ENCODE measurements at places on chromosomes 1 and 21.

- no peak for DNase-seq
- no peak overlapping the region for H3K4me3 ChIP-seq
- no peaks in the 10 kb centered on the region for H3K36me3 ChIP-seq
- H3K4me1 ChIP-seq = no peaks in the 10 kb centered on the region
Observed at GRCh38 chr1:2602311-2602835, 15.8 kb downstream of the PRXL2B start.

DNA sequence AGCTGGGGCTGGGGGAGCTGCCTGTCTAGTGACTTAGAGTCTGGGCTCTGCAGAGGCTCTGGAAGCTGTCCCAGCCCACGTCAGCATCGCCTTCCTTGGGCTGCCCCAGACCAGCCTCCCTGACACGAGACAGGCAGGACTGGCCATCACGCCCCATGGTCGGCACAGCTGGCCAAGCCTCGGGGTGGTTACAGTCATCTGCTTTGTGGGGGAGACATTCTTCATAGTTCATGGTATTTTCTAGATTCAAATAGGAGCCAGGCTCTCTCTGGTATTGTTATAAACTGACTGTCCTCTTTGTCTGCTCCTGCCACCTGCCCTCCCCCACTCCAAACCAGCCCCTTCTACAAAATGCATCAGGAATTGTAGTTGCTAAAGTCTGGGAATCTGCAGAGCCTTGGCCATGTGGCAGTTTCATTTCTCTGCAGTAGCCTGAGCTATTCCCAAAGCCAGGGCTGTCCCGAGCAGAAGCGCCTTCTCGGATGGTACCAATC is 29.4 kb downstream of the OLFML2B start:
- no peaks in the 10 kb centered on the region for H3K27me3 ChIP-seq
- H3K27ac ChIP-seq = no peak overlapping the region
- no peak overlapping the region for H3K4me3 ChIP-seq
- no peak for DNase-seq
- peaks cover 22% of the 10 kb centered on the region for H3K36me3 ChIP-seq

- no peaks in the 10 kb centered on the region for H3K36me3 ChIP-seq
- no peak overlapping the region for H3K4me3 ChIP-seq
- no peak for DNase-seq
- H3K27me3 ChIP-seq = no peaks in the 10 kb centered on the region
- H3K4me1 ChIP-seq = peaks cover 44% of the 10 kb centered on the region
- peak overlapping the region; percentile 17 for H3K27ac ChIP-seq
Observed at GRCh38 chr1:8600336-8600735, 217.1 kb downstream of the RERE start.

- no peak overlapping the region for H3K27ac ChIP-seq
- H3K4me3 ChIP-seq = no peak overlapping the region
Observed at GRCh38 chr1:28526886-28527285, 21.0 kb downstream of the RCC1 start.

GRCh38 chr21:27086186-27086585 is 119.3 kb upstream of the ADAMTS5 start:
- H3K27me3 ChIP-seq = no peaks in the 10 kb centered on the region
- DNase-seq = no peak
- no peak overlapping the region for H3K4me3 ChIP-seq
- H3K27ac ChIP-seq = no peak overlapping the region
- H3K4me1 ChIP-seq = no peaks in the 10 kb centered on the region

DNA sequence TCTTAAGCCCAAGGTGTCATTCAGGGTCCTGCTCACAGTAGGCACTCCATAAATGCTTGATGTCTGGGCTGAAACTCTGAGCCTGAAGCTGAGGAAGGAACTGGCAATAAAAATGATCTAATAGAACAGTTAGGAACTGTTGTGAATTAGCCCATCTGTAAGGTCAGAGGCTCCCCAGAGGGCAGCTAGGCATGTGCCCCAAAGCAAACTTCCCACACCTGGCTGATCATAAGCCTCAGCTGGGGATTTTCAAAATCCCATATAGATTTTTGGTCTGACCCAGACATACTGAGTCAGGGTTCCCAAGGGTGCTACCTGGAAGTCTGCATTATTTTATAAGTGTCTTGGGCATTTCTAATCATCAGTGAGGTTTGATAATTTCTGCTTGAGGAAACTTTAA is 309.4 kb upstream of the PROX1 start:
- DNase-seq = no peak
- H3K4me1 ChIP-seq = no peaks in the 10 kb centered on the region
- H3K27ac ChIP-seq = no peak overlapping the region
- no peak overlapping the region for H3K4me3 ChIP-seq
- no peaks in the 10 kb centered on the region for H3K36me3 ChIP-seq

- no peak overlapping the region for H3K27ac ChIP-seq
- no peak for DNase-seq
- H3K36me3 ChIP-seq = no peaks in the 10 kb centered on the region
- peaks cover 9% of the 10 kb centered on the region for H3K4me1 ChIP-seq
- no peak overlapping the region for H3K4me3 ChIP-seq
Observed at GRCh38 chr1:227942021-227942715, 5.6 kb downstream of the WNT9A start.

DNA sequence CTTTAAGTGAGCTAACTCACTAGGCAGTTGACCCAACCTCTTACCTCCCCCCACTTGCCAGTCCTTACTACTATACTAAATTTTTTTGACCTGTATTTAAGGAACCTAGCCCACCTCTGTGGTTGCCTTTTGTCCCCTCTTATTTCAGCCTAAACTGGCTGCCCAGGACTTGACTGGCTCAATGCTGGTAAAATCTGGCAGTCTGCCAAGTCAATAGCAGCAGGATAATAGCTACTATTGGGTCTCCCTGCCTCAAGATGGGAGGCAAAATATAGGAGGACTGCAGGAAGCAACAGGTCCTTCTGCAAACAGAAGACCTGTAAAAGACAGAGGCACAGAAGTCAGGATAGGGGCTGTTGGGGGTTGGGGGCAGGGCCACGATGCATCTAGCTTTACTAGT is 144.2 kb upstream of the POGK start:
- no peak for DNase-seq
- no peaks in the 10 kb centered on the region for H3K4me1 ChIP-seq
- no peaks in the 10 kb centered on the region for H3K36me3 ChIP-seq

- peaks cover 4% of the 10 kb centered on the region for H3K4me1 ChIP-seq
- DNase-seq = no peak
- no peak overlapping the region for H3K27ac ChIP-seq
- no peaks in the 10 kb centered on the region for H3K27me3 ChIP-seq
- H3K4me3 ChIP-seq = no peak overlapping the region
- peaks cover 55% of the 10 kb centered on the region for H3K36me3 ChIP-seq
Observed at GRCh38 chr1:225872075-225872430, 10.1 kb downstream of the TMEM63A start.

- no peaks in the 10 kb centered on the region for H3K27me3 ChIP-seq
- no peak for DNase-seq
- no peaks in the 10 kb centered on the region for H3K36me3 ChIP-seq
- no peak overlapping the region for H3K4me3 ChIP-seq
- peak overlapping the region; percentile 96 for H3K27ac ChIP-seq
- H3K4me1 ChIP-seq = peaks cover 25% of the 10 kb centered on the region
Observed at GRCh38 chr1:155982106-155982505, 3.8 kb upstream of the ARHGEF2 start.

GRCh38 chr1:25009671-25010262 is 79.7 kb upstream of the RUNX3 start:
- peaks cover 10% of the 10 kb centered on the region for H3K4me1 ChIP-seq
- no peaks in the 10 kb centered on the region for H3K27me3 ChIP-seq
- no peak for DNase-seq

- no peaks in the 10 kb centered on the region for H3K27me3 ChIP-seq
- H3K27ac ChIP-seq = no peak overlapping the region
- no peaks in the 10 kb centered on the region for H3K4me1 ChIP-seq
- no peaks in the 10 kb centered on the region for H3K36me3 ChIP-seq
- no peak for DNase-seq
Observed at GRCh38 chr1:216464489-216464888, 41.2 kb upstream of the USH2A start.

DNA sequence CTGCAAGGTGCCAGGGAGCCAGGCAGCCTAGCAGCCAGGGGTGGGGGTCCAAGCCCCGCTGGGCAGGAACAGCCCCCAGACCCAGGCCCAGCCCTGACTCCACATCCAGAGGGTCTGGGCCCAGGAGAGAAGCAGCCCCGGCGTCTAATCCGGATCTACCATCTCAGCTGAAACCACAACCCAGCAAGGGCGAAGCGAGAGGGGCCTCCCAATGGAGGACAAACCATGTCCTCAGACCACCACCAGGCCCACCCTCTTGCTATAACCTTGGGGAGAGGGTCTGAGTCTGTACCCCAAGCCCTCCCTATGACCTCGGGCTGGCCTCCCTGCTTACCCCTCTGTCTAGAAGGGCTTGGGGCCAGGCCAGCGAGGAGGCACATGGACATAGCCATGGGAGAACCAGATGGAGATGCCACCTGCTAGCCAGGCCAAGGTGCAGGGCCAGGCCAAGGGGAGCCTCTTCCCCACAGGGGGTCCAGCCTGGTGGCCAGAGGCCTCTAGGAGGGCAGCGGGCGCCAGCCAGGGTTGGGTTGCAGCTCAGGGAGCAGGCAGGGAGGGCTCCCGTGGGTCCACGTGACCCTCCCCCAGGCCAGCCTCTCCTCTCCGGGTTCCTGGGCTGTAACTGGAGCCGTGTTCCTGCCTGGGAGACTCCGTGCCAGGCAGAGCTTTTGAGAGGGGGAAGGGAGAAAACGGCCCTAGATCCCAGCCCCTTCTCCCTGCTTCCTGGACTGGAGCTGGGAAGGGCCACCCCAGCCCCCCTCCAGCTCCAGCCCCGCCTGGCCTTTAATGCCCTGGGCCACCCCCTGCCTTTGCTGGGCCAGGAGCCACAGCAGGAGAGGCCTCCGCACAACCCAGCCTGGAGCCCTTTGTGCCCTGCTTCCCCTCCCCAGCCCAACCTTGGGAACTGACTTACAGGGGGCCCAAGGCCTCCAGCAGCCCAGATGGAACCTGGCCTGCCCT is 2.5 kb downstream of the WNT9A start:
- no peak overlapping the region for H3K4me3 ChIP-seq
- H3K36me3 ChIP-seq = no peaks in the 10 kb centered on the region
- H3K27me3 ChIP-seq = no peaks in the 10 kb centered on the region

- no peak overlapping the region for H3K4me3 ChIP-seq
- DNase-seq = no peak
- H3K36me3 ChIP-seq = no peaks in the 10 kb centered on the region
- no peaks in the 10 kb centered on the region for H3K27me3 ChIP-seq
- H3K27ac ChIP-seq = no peak overlapping the region
Observed at GRCh38 chr1:43537423-43538142, 6.9 kb downstream of the PTPRF start.

GRCh38 chr1:74772945-74773344 is 40.0 kb downstream of the TYW3 start:
- no peak overlapping the region for H3K4me3 ChIP-seq
- no peaks in the 10 kb centered on the region for H3K4me1 ChIP-seq
- H3K36me3 ChIP-seq = no peaks in the 10 kb centered on the region
- H3K27me3 ChIP-seq = no peaks in the 10 kb centered on the region
- H3K27ac ChIP-seq = no peak overlapping the region

DNA sequence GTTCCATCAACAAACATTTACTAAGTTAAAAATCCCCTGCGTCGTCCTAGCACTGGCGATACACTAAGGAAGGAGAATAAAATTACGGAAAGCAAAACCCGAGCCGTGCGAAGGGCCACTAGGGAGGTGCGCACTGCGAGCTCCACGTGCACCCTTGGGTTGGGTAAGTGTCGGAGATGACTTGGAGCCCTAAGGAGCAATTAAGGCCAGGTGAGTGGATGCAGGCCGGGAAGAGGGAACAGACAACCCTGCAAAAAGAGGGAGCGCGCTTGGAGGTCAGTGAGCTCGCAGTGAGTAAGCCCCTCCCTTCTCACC is 704 bp downstream of the WDR4 start:
- peaks cover 7% of the 10 kb centered on the region for H3K4me1 ChIP-seq
- peak overlapping the region; percentile 78 for H3K4me3 ChIP-seq
- peak overlapping the region; percentile 70 for H3K27ac ChIP-seq
- no peak for DNase-seq
- H3K27me3 ChIP-seq = no peaks in the 10 kb centered on the region

GRCh38 chr1:116940814-116941599 is 31.3 kb downstream of the PTGFRN start:
- H3K4me3 ChIP-seq = no peak overlapping the region
- no peaks in the 10 kb centered on the region for H3K27me3 ChIP-seq
- H3K27ac ChIP-seq = no peak overlapping the region
- no peaks in the 10 kb centered on the region for H3K36me3 ChIP-seq
- H3K4me1 ChIP-seq = no peaks in the 10 kb centered on the region
- no peak for DNase-seq

DNA sequence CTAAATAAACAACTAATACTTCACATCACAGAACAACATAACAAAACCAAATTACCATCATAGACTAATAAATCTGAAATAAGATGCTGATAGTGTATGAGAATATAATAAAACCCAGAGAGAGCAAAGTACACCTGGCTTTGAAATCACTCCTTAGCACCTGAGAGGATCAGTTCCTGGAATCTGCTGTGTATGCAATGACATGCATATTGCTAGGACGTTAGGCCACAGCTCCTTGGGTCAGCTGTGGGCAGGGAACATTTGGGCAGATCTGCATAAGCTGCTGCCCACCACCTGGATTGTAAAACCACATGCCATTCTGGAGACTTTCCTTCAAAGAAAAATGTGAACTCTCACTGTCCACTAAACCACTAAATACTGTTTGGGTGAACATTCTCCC is 81.1 kb downstream of the NR5A2 start:
- no peaks in the 10 kb centered on the region for H3K4me1 ChIP-seq
- H3K27ac ChIP-seq = no peak overlapping the region
- no peak overlapping the region for H3K4me3 ChIP-seq
- no peak for DNase-seq

GRCh38 chr1:41366455-41367287 is 5.4 kb downstream of the FOXO6 start:
- peaks cover 37% of the 10 kb centered on the region for H3K4me1 ChIP-seq
- no peaks in the 10 kb centered on the region for H3K27me3 ChIP-seq
- no peak overlapping the region for H3K27ac ChIP-seq

- H3K27ac ChIP-seq = no peak overlapping the region
- no peaks in the 10 kb centered on the region for H3K4me1 ChIP-seq
- no peak overlapping the region for H3K4me3 ChIP-seq
- no peak for DNase-seq
- H3K27me3 ChIP-seq = no peaks in the 10 kb centered on the region
- H3K36me3 ChIP-seq = no peaks in the 10 kb centered on the region
Observed at GRCh38 chr1:79787631-79788030, 781.1 kb upstream of the ADGRL4 start.

GRCh38 chr1:165383599-165384405 is 27.3 kb upstream of the LMX1A start:
- H3K4me1 ChIP-seq = peaks cover 12% of the 10 kb centered on the region
- H3K27ac ChIP-seq = peak overlapping the region; percentile 17
- H3K27me3 ChIP-seq = no peaks in the 10 kb centered on the region

DNA sequence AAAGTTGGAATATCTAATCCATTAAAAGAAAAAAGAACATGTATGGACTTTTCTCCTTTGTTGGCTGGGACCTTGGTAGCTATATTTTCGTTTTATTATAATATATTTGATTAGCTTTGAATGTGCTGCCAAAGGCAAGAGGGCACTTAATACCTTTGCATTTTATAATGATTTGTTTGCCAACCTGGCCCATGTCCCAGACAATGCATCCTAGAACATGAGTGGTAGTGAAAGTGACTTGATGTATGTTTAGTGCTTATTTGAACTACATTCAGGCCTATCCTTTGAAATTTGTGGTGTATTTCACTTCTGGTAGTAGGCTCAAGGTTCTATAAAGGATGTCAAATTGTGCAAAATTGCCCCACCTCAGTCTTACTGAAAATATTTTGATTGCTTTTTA is 25.9 kb downstream of the CACHD1 start:
- no peak overlapping the region for H3K27ac ChIP-seq
- no peak for DNase-seq
- H3K4me1 ChIP-seq = peaks cover 13% of the 10 kb centered on the region
- no peaks in the 10 kb centered on the region for H3K36me3 ChIP-seq
- no peaks in the 10 kb centered on the region for H3K27me3 ChIP-seq
- no peak overlapping the region for H3K4me3 ChIP-seq

GRCh38 chr1:80113168-80114038 is 1106.9 kb upstream of the ADGRL4 start:
- DNase-seq = no peak
- no peaks in the 10 kb centered on the region for H3K36me3 ChIP-seq
- no peak overlapping the region for H3K27ac ChIP-seq
